NCI-H187 (cell line): ENCODE measurements at places on chromosomes 4 and X.

GRCh38 chr4:28227764-28228163, 1367.1 kb downstream of the STIM2 start:
- no peak for DNase-seq

DNA sequence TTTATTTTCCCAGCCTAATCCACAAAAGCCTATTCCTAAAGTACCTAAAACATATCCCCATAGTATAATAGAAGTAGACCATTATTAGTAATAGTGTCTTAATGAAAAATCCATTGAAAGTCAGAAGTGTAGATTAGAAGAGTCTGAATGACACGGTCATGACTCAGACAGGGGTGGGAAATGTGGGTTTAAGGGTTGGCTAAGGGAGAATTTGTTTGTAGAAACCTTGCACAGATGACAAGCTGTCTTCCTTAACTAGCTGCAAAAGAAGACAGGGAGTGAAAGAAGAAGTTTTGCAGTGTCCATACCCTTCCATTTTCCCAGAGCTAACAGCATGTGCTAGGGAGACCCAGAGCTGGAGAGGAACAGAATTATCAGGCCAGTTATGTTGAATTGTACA, 242.7 kb upstream of the ETNPPL start:
- no peak for DNase-seq

GRCh38 chrX:55659931-55660330, 36.7 kb downstream of the FOXR2 start:
- DNase-seq: no peak

DNA sequence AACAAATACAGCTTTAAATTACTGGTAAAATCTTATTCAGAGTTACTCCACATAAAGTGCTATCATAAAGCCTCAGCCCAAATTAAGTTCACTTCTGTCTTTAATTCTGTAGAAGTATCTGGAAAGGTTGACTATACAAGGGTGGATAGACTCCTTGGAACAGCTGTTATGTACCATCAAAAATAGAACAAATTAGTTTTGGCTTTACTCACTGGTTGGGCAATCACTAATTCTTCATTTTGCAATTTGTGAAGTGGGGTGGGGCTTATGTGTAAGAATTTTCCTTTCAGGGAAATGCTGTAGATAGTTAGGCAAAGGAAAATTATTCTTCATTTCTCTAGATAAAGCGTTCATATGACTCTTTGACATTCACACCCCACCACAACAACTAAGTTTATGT, 7.8 kb downstream of the DIAPH2 start:
- DNase-seq: no peak

- no peak for DNase-seq
Observed at GRCh38 chrX:52923781-52924241, 26.7 kb downstream of the FAM156B start.

- DNase-seq: no peak
Observed at GRCh38 chr4:173442223-173442932, 43.5 kb upstream of the SCRG1 start.

- DNase-seq: no peak
Observed at GRCh38 chr4:185831125-185831815, 19.3 kb upstream of the SORBS2 start.

GRCh38 chr4:2059046-2059725, at the start of gene NAT8L:
NAT8L (plus strand) TSS chr4:2059327; CDS start chr4:2059512, 185 bp downstream.
- DNase-seq: no peak

DNA sequence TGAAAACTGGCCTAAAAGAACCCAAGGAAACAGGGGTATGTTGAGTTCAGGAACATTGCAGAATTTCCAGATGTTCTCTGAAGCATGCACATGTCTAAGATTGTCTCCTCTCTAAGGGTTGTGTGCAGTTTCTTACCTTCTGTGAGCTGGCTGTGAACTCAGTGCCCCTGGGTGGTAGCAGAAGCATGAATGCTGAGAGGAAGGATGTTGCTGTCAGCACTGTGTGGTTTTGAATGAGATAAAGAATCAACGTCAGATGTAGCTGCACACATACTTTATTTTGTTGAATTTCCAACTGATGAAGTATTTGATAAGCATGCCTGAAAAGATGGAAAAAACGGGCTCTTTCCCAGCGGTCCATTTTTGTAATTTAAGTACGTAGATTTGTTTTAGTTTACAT, 23.8 kb upstream of the CD38 start:
- no peak for DNase-seq

- DNase-seq: no peak
Observed at GRCh38 chr4:47567511-47567910, 82.4 kb downstream of the ATP10D start.

GRCh38 chrX:154408659-154409221, 314 bp downstream of the DNASE1L1 start:
- no peak for DNase-seq

GRCh38 chr4:26905172-26905571, 44.5 kb downstream of the STIM2 start:
- no peak for DNase-seq

GRCh38 chrX:31136144-31136611, 64.3 kb upstream of the FTHL17 start:
- DNase-seq: no peak

GRCh38 chr4:183139058-183139750, 40.1 kb downstream of the WWC2 start:
- DNase-seq: no peak
